H9 (cell line): ENCODE measurements at places on chromosomes 11 and 22. TPM values are rescaled to one million over a fixed set of nuclear protein-coding genes. Genes with fewer than 3 reads are reported as not detected.

The XRRA1 gene
- total RNA-seq, result 4.2 and 4.5 TPM in 2 replicates

The ADAMTS15 gene
- 1.3 and 1.5 TPM in 2 replicates for total RNA-seq

The UQCC3 gene
- total RNA-seq, result 11.1 and 12.3 TPM in 2 replicates

The HOATZ gene
- not detected in 2 replicates for total RNA-seq

The TIGD3 gene
- 0.66 and 1.2 TPM in 2 replicates for total RNA-seq

The CABP7 gene
- 0.81 and 0.83 TPM in 2 replicates for total RNA-seq

DNA sequence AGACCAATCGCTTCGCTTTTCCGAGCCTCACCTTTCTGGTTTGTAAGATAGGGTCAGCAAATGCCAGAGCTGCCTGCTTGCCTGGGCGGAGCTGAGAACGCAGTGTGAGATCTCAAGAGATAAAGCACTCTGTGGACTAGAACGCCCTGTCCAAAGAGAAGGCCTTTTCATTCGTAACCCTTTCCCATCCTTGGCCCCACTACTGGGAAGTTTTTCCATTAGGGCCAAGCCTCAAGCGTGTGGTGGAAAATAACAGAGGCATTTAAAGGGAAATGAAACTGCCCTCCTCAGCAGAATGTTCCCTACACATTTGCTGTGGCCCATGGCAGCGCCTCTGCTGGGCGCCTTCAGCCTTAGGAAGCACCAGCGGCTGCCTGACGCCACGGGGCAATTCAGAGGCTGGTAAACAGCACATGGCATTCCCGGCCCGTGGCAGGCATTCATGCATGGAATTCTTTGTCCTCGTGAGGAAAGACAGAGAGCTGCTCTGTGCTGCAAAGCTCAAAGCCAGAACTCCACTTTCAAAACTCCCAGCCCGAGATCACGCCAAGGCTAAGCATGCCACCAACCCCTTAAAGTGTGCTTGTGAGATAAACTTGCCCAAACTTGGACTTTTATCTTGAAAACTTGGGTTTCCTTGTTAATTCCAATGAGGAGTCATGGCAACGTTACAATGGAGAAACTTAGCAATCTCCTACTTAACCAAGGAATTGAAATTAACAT is 38.1 kb downstream of the AHNAK start:
- DNase-seq, result peak; percentile 85

- peak; percentile 92 for DNase-seq
Observed at GRCh38 chr22:49046546-49047361, 780.9 kb downstream of the BRD1 start.

DNA sequence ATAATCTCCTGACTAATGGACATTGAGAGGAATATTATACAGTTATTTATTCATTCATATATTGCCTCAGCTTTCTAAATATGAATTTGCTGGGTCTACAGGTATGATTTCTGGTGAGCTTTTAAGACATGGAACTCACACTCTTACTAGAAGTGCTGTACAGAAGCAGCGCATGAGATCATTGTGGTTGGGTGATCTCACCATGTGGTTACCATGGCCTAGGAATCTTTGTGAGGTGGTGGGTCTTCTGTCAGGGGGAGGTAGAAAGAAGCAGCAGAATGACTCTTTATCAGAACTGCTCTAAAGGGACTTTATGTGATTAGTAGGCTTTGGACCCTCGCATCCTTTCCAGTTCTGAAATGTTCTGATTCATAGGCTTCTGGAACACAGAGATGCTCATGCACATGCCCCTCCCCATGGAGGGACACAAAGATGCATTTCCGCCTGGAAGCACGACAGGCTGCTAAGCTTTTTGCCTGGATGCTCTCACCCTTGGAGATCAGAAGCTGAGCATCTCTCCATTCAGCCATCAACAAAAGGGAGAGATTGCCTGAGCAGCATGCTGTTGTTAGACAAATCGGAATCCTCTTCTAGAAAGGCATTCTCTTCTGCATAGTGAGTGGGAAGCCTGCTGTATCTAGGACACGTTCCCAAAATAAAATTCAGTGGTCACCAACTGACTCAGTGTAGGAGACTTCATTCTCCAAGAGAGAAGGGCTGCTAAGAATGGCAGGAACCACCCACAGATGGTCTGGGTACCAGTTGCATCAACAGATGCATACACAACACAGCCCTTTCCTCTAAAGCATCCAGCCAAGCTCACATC is 51.3 kb downstream of the KIRREL3 start:
- no peak for DNase-seq

DNA sequence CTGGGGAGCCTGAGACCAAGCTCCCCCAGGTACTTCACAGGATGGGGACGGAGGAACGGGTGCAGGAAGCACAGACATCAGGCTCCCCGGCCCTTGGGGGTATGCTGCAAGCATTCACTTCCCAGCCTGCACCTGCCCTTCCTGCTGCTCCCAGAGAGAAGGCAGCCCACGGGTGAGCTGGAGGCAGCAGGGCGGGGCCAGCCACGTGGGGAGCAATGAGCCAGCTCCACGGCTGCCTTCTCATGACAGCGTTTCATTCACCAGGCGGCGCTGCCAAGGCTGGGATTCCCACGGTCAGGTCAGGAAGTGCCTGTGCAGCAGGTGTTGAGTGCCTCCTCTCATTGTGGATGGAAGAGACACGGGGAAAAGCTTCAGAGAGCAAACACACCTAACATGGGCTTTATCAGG is 14.5 kb upstream of the PHLDA2 start:
- no peak for DNase-seq

GRCh38 chr11:42175203-42175602 is 715.8 kb upstream of the LRRC4C start:
- DNase-seq, result no peak

- DNase-seq, result peak; percentile 82
Observed at GRCh38 chr11:72812967-72813739, 1.1 kb upstream of the ATG16L2 start.

- no peak for DNase-seq
Observed at GRCh38 chr11:48095779-48096470, 115.6 kb downstream of the PTPRJ start.

GRCh38 chr11:75241036-75241905 is 697 bp downstream of the TPBGL start:
- peak; percentile 90 for DNase-seq

GRCh38 chr11:709109-709997 is 3.3 kb downstream of the EPS8L2 start:
- DNase-seq, result no peak

DNA sequence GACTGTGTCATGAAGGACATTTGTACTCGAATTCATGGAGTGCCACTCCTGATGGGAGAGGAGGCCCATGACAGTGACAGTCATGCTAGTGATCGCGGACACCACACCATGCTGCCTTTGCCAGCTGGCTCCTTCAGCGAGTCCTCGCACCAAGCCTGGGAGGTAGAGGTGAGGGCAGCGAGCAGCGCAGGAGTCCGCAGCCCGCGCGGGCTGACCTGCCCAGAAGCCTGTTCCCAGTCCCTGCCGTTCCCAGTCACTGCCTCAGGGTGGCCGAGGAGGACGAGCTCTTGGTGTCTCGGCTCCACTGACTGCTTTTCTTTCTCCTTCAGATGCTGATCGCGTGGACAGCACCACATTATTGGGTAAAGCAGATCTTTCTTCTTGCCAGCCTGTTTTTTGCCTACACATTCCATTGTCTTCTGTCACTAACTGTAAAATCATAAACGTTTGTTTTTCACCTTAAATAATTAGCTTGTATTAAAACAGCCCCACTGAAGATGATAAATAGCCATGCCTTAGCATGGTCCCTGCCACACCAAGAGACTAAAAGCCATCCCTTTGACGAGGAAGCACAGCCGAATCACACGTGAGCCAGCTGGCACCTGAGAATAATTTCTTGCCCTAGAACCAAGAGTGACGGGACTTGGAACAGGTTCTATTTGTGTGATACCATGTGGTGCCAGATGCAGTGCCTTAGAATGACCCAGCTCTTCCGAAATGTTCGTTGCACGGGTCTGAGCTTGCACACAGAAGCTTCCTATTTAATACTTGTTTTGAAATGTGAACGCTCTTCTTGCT is 25.5 kb downstream of the FAM118A start:
- DNase-seq, result peak; percentile 74

GRCh38 chr11:88229303-88229702 is 54.1 kb upstream of the RAB38 start:
- no peak for DNase-seq

DNA sequence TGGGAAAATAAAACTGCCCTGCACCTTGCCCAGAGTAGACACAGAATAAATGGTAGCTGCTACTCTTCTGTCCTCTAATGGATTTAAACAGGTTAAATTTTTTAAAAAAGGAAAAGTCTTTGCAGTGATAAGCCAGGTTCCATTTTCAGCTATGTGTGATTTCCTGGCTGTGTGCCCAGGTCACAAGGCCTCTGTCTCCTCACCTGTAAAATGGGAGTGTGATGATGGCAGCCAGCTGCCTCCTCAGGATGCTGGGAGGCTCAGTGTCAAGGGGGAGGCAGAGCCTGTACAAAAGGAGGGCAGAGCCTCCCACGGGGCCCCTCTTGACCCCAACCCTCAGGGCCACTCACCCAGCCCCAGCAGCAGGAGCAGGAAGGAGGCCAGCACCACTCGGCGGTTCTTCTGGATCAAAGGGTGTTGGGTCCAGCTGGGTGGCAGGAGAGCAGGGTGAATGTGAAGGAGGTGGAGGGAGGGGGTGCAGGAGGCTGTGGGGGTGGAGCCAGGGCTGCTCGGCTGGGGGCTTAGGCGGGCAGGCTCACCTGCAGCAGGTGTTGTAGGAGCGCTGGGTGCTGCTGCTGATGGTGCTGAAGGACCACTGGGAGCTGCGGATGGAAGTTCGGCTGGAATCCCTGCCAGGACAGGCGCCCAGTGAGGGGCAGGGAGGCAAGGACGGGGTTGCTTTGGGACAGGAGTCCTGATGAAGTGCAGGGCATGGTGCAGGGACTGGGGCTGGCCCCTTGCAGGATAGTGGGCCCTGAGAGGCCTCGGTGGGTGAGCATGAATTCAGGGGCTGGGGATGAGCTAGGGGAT is 1.9 kb downstream of the TMEM134 start:
- no peak for DNase-seq

GRCh38 chr11:130449310-130449990 is 1.0 kb downstream of the ADAMTS15 start:
- no peak for DNase-seq

GRCh38 chr11:72135891-72136683 is 562 bp downstream of the FOLR3 start:
- no peak for DNase-seq

- no peak for DNase-seq
Observed at GRCh38 chr11:77090046-77090372, 12.6 kb upstream of the OMP start.
